ENCODE measurements at places on chromosomes 2 and 18.

GRCh38 chr2:61705625-61706024 lies 148.2 kb downstream of the FAM161A start:
- no peak for DNase-seq

GRCh38 chr18:69898241-69898861 lies 49.3 kb downstream of the CD226 start:
- peak; percentile 29 for DNase-seq

- DNase-seq: no peak
These were observed 61.5 kb downstream of the PTPN4 start for GRCh38 chr2:119821266-119821665.

GRCh38 chr18:57802213-57803102 lies 657 bp downstream of the ATP8B1 start:
- DNase-seq: no peak

DNA sequence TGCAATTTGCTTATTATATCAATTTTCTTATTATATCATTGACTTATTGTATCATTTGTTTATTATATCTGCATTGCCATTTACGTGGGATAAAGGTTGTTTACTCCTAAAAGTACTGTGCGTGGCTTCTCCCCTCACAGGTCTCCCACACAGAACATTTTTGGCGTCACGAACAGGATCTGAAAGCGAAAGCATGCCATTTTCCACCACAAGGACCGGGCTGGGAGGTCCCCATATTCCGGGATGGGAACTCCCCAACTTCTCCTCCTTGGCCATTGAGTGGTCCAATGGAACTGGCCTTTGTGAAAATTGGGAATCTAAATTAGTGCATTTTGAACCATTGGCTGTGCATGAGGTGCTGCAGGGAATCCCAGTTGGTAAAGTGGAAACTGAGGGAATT lies 4.8 kb upstream of the DSG2 start:
- DNase-seq: no peak

DNA sequence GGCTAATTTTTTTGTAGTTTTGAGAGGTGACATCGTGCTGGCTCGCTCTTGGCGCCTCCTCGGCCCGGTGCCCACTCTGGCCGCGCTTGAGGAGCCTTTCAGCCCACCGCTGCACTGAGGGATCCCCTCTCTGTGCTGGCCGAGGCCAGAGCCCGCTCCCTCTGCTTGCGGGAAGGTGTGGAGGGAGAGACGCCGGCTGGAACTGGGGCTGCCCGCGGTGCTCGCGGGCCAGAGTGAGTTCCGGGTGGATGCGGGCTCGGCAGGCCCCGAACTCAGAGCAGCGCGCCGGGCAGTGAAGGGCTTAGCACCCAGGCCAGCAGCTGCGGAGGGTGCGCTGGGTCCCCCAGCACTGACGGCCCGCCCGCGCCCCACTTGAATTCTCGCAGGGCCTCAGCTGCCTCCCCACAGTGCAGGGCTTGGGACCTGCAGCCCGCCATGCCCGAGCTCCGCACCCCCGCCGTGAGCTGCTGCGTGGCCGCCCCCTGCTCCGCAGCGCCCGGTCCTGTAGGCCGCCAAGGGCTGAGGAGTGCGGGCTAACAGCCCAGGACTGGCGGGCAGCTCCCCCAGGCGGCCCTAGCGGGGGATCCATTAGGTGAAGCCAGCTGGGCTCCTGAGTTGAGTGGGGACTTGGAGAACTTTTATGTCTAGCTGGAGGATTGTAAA lies 113.2 kb upstream of the ZSWIM2 start:
- DNase-seq: no peak

GRCh38 chr18:79949697-79950487 lies 1.6 kb downstream of the SLC66A2 start:
- no peak for DNase-seq

DNA sequence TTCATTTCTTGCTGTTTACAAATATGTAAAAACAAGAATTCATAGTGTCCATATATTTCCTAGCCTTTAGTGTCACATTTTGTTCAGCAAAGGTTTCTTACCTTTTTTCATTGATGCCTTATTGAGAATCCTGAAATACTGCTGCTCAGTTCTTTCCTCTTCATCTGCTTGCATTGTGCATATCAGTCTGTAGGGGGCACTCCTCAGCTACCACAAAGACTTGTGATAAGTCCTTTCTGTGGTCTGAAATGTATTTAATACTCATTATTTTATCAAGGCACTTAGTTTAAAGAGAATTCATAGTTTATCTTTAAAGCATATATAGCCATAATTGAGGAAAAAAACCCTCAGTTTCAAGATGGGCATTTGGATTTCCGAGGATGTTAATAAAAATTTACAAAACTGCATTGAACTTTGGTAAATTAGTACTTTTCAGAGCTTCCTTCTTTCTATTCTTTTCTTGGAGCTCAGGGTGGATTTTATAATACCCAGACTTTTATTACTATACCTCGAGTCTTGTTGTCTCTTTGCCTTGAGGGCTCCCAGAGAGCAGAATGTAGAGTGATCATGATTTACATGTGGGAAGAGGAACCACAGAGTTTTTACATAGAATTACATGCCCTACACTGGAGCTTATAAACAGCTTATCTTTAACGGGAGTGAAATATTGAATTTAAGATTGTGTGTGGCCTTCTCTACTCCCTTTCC lies 570.1 kb downstream of the PLCL1 start:
- no peak for DNase-seq

DNA sequence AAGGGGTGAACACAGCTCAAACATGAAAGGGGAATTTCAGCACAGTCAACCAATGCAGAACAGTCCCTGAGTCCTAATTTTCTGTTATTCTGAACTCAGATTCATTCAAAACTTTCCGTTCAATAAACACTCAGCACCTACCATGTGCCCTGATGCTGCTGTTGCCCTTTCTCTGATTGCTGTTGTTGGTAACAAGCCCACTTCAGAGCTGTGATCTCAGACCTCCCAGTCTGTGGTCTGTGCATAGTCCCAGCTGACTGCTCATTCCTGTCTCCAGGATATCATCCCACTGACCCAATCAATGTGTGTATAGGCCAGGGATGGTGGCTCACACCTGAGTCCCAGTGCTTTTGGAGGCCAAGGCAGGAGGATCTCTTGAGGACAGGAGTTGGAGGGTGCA lies 82.7 kb upstream of the SLC35G4 start:
- DNase-seq: no peak

DNA sequence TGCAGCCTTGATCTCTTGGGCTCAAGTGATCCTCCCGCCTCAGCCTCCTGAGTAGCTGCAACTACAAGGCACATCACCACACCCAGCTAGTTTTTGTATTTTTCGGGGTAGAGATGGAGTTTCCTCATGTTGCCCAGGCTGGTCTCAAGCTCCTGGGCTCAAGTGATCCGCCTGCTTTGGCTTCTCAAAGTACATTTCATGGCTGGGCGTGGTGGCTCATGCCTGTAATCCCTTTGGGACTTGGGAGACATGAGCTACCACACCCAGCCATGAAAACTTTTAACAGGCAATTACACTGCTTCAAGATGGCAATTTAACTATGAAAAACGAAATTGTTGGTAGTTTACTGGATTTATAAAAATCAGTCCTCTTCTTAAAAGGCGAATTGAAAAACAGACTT lies 69.7 kb downstream of the MEP1B start:
- DNase-seq: no peak

DNA sequence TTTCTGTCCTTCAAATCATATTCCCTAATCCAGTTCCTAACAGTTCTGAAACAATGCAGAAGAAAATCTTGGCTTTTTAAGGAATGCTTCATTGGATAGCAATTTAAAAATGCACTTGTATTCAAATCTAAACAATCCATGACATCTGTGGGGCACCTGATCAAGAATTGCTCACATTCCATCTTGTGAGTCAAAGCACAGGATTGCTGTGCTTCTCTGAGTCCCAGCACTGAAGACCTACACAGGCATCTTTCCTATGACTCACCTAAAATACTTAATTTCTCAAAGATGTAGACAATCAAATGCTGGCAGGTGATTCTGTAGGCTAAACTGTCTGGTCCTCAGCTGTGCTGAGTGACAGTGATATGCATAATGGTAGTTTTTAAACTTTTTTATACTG lies 10.1 kb upstream of the ATP8B1 start:
- no peak for DNase-seq

DNA sequence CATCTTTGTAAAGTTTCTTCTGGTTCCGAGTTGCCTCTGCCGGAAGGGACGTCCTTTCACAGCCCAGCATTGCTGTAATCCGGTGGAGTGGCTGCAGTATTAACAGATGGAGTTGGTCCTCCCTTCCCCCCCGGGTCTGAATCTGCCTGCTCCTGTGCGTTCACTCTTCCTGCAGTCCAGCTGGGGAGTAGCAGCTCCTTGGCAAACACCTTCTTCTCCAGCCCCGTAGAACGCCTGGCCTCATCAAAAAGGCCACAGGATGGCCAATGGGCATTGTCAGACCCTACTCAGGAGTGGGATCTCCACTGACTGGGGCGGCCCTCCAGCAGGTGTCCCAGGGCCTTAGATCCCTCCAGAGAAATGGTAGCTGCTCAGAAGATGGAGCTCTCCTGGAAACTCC lies 234.0 kb downstream of the FAM210A start:
- DNase-seq: no peak

DNA sequence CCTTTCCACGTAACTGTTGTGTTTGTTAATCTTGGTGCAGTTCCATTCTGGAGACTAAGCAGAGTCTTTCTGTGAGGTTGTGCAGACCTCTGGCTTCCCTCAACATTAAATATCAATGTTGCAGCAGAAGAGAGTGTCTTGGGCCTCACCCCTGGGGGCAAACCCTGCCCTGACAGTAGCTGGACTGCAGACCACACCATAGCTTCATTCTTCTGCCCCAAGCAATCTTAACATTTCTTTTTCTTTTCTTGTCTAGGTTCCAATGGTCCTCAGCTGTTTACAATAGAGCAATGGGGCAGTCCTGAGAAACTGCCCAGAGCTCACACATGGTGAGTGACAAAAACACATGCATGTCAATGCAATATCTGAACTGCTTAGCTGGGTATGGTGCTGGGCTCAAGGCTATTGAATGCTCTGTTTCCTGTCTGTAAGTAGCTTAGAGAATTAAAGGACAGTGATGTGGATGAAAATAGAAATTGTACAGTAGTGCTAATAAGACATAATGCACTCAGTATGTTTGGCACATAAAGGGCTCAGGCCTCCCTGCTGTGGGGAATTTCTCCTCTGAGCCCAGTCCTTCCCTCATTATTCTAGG lies 237.6 kb downstream of the ALPK2 start:
- DNase-seq: no peak

DNA sequence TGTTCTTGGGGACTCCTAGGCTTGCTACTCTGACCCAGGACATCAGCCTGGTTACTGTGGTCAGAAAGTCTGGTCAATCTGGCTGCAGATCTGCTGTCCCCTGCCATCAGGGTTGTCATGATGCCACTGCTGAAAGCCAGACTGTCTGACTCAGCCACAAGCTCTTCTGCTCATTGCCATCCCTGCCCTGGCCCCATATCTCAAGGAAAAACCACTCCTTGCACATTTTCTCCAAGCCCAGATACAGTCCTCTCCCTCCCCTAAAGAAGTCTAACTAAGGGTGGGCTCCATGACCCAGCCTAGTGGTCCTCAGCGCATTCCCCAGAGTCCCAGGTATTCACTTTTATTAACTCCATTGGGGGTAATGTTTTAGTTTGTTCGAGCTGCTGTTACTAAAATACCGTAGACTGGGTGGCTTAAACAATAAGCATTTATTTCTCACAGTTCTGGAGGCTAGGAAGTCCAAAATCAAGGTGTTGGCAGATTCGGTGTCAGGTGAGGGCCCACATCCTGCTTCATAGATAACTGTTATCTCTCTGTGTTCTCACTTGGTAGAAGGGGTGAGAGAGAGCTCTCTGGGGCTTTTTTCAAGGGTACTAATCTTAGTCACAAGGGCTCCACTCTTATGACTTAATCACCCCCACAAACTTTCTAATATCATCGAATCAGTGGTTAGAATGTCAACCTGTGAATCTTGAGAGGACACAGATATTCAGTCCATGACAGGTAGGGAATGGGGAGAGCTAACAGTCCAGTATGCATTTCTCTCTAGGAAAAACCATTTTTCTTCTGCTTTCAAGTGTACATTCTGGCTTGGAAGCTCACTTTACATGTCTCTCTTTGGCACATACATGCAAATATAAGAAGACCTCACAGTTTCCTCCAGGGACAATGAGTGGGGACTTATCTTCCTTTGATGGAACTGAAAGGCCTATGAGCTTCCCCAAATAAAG lies 94.8 kb upstream of the CXCR4 start:
- no peak for DNase-seq

GRCh38 chr2:197131558-197131855 lies 179.1 kb downstream of the ANKRD44 start:
- DNase-seq: no peak

GRCh38 chr18:58819051-58819450 lies 45.6 kb upstream of the ZNF532 start:
- DNase-seq: no peak

GRCh38 chr2:194491409-194492115 lies 1165.5 kb upstream of the SLC39A10 start:
- no peak for DNase-seq

DNA sequence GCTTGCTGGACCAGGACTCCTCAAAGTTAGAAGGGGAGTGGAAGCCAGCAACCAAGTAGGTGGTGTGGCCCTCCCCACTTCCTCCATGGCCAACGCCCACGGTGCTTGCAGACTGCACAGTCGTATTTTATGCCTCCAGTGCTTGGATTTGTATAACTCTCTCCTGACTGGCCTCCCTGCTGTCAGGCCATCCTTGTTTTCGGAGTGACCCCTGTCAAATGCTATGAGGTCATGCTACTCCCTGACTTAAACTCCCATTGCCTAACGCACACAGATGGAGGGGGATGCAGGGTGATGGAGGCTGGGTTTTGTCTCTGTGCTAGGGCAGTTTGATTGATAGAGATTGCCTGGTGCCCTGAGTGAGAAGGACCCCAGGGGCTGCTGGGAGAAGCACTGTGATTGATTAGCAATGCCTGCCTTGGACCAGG lies 36.1 kb downstream of the GLI2 start:
- no peak for DNase-seq

DNA sequence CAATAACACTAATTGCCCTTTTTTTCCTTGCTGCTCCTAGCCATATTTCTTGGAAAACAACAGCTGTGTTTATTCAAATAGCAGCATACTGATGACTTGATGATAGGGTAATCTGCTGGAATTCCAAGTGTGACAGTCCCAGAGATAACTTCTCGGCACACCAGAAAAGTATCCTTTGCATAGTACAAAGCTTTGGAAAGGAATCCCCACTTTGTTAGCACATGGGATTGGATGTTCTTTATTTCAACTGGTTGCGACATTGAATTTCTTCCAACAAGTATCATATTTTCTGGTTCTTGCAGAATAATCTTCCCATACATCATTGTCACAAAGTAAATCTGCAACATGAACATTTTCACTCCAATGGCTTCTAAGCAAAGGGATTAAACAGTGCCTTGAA lies 445.8 kb upstream of the ACVR2A start:
- DNase-seq: no peak

DNA sequence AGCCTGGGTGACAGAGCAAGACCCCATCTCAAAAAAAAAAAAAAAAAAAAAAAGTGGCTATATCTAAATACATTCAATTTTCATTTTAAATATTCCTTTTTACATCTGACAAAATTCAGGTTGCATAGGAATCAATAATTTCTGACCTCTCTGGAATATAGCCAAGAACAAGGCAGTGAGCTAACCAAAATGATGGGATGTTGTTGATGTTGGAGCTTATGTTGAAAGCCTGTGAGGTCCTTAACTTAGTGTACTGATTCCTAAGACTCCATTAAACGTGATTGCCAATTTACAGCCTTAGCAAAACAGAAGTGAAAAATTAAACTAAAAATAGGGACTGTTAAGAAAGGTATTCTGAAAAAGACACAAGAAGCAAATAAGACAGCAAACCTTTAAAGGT lies 109.6 kb downstream of the MEP1B start:
- DNase-seq: no peak

- DNase-seq: peak; percentile 23
These were observed 31.3 kb downstream of the KIAA2012 start for GRCh38 chr2:202104286-202104870.

- no peak for DNase-seq
These were observed 96.6 kb upstream of the CABLES1 start for GRCh38 chr18:23038712-23039111.

Measured in activated CD8-positive, alpha-beta memory T cell treated with anti-CD3 and anti-CD28 coated beads for 48 hours (primary cell).